Brain pericyte (primary cell): ENCODE measurements at places on chromosomes 3 and 15.

DNA sequence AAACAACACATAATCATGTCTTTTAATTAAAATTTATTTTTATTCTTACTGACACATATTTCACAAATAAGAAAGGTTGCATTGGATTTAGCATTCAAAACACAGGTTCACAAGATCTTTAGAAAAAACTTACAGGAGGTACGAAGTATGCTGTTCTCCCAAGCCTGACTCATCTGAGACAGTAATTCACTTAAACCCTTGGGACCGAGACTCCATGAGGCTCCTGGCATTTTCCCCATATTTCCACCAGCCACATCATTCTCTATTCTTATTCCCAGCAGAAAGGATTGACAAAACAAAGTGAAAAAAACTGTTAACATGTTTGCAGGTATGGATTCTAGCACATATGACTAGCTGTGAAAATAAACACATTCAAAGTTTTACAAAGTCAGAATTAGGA is 52.6 kb downstream of the CNTN3 start:
- DNase-seq: no peak

GRCh38 chr3:14227856-14228255 is 49.2 kb downstream of the LSM3 start:
- no peak for DNase-seq

DNA sequence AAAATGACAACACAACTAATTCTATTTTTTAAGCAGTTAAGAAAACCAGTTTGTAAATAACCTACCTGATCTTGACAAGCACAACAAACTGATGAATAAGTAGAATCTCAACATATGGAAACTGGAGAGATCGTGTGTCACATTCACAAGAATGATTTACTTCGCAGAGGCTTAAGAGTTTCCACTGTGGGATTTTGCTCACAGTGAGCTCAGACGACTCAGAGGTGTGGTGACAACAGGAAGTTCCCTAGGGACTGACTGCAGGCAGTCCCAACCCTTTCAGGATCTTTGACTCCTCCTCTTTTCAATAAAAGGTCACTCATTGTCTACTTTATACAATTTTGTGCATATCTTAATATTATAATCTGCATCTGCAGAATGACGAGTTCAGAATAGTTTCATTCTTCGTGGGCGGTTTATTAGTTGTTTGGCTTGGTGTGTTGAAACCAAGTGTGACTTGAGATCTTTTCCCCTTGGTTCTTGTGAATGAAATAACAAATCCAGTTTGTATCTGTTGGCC is at the start of gene LIPH:
LIPH (minus strand) TSS at position 231 of the 520 bp plus-strand sequence; CDS start at position 114, 117 bp downstream.
- no peak for DNase-seq

- no peak for DNase-seq
These were observed 1.8 kb downstream of the MAP1A start for GRCh38 chr15:43519196-43519595.

- no peak for DNase-seq
These were observed 40.1 kb downstream of the FLNB start for GRCh38 chr3:58048301-58048700.

DNA sequence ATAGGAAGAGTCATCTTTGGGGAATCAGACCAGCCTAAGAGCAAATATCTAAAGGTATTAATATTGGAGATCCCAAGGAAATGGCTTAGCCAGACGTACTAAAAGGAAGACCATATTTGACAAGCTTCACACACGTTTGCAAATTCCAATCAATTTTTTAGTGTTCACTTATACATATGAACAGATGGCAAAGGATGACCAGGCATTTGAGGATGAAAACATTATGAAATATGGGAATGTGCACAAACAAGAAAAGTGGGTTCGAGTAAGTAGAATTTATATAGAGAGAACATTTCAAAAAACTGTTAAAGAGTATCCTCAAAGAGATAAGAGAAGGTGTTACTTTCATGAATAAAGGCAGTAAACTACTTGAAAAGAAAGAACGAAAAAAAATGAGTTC is 25.9 kb upstream of the CRYBG3 start:
- DNase-seq: no peak

GRCh38 chr15:78194568-78194925 is 39.8 kb downstream of the ACSBG1 start:
- no peak for DNase-seq

- DNase-seq: no peak
These were observed 887.4 kb upstream of the EPHA6 start for GRCh38 chr3:95926904-95927501.

- DNase-seq: no peak
These were observed 167.4 kb downstream of the KLHL25 start for GRCh38 chr15:85627213-85627935.

GRCh38 chr15:75673426-75674235 is 25.9 kb downstream of the SNX33 start:
- DNase-seq: no peak

- no peak for DNase-seq
These were observed 148 bp downstream of the RBMS3 start for GRCh38 chr3:29281094-29281343.

- DNase-seq: no peak
These were observed 1.1 kb upstream of the KPNA4 start for GRCh38 chr3:160566499-160566898.

DNA sequence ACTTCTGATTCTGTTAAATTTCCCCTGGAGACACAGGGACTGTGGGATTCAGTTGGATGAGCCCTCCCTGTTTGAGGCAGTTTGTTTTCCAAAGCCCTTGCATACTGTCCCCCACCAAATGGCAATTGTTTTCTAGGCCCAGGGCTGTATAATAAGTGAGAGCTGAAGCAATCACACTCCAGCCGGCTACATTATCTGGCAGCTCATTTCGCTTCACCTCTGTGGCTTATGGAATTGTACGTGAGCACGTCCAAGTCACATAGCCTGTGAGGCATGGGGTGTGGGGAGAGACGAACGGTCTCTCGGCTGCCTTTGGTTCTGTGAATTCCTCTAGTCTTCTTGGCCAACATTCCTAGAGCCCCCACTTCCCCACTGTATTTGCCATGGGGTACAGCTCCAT is 10.7 kb downstream of the RBP2 start:
- DNase-seq: no peak

GRCh38 chr15:98667521-98668179 is 19.3 kb downstream of the IGF1R start:
- no peak for DNase-seq

GRCh38 chr3:123088387-123088786 is 21.6 kb downstream of the PDIA5 start:
- no peak for DNase-seq

GRCh38 chr3:117848606-117849005 is 1139.0 kb downstream of the TUSC7 start:
- no peak for DNase-seq

DNA sequence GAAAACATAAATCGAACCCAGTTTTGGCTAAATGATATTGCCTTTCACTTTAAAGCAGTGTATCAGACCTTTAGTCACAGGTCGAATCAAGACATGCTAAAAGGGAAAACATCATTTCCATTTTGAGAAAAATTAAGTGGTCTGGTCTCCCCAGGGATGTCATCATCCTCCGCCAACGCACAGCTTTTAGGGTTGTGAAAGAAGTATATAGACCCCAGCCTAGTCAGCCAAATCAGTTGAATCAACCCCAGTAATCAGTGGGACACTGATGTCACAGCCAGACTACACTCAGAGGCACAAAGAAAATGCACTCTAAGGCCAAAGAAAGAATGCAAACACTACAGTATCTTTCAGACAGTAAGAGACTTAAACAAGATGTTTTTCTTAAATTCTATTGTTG is 187.4 kb downstream of the ZIC4 start:
- no peak for DNase-seq

DNA sequence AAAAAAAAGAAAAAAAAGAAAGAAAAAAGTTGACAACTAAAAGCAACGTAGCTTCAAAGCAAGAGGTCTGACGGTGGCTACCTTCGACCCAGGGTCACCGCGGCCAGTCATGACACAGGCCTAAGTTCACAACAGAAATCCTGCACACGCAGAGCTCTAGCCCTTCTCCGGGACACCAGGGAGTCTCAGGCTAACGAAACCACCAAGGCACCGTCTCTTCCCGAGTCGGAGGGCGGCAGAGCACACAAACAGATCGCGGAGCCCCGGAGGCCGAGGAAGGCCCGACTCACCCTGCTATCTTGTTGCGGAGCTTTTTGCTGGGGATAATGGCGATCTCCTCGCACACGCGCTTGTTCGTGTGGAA is 584 bp downstream of the RPS17 start:
- peak; percentile 5 for DNase-seq

DNA sequence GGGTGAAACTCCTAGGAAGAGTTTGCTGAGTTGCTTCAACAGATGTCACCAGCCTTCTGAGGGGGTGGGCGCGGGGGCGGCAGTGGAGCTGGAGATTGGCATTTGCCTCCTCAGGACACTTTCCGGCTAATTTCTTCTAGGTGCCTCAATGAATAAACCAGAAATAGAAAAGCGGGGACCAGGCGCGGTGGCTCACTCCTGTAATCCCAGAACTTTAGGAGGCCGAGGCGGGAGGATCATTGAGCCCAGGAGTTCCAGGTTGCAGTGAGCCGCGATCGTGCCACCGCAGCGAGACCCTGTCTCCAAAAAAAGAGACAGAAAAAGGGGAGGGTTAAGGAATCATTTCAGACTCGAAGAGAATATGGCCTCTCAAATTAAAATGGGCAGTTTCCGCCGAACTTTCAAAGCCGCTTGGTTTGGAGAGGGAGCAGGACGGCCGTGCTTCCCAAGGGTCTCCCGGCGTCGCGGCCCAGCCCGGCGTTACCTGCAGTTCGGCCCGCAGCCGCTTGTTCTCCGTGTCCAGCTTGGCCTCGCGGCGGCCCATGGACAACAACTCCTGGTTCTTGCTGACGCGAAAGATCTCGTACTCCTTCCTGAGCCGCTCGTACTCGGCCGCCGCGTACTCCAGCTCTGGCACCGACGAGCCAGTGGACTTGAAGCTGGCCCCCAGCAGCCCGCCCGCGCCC is 587 bp downstream of the NPHP3 start:
- peak; percentile 29 for DNase-seq

DNA sequence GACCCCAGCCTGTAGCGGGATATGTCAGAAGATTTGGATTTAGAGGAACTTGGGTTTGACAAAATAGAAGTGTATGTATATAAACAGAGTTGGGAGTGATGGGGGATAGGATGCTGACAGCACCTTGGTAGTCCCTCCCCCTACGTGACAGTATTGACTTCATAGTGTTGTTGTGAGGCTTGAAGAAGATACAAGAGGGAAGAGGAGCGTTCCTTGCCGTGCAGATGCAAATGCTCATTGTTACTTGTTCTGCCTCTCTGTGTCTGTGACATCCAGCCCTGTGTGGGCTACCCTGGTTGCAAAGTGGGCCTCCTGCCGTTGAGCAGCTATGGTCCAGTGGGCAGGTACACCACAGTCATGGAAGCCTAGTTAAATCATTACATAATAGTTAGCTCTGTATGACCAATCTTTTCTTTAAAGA is 45.0 kb downstream of the SMAD3 start:
- no peak for DNase-seq

DNA sequence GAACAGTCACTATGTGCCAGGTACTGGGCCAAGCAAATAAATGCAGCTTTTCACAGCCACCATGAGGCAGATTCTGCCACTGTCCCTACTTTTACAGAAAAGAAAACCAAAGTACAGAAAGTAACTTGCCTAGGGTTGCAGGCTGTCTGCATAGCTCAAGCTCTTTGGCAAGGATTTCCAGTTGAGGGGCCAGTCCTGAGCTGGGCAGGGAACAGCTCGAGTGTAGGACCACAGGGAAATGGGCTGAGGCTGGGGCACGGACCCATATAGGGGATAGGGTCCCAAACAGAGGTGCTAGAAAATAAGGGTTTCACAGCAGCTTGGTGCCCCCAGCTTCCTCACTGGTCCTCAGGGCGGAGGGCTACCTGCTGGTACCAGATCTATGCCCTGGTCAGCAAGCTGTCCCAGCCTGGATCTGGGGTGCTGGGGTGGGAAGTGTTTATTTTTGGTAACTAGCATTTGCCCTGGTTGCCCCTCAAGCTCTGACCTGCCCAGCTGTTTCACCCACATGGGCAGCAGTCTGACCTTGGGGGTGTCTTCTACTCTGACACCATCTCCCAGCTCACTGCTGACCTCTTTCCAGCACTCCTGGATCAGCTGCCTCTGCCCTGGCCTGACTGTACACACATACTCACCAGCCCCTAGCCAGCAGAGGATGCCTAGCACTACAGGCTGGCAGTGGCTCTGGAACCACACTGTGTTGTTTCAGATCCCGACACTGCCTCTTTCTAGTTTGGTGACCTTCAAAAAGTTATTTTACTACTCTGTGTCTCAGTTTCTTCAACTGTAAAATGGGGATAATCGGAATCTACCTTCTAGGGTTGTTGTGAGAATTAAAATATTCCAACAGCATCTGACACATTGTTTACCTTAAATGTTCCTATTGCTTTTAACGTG is 16.2 kb downstream of the MRAS start:
- DNase-seq: no peak

- no peak for DNase-seq
These were observed 63.7 kb downstream of the SLC30A4 start for GRCh38 chr15:45458746-45459403.

DNA sequence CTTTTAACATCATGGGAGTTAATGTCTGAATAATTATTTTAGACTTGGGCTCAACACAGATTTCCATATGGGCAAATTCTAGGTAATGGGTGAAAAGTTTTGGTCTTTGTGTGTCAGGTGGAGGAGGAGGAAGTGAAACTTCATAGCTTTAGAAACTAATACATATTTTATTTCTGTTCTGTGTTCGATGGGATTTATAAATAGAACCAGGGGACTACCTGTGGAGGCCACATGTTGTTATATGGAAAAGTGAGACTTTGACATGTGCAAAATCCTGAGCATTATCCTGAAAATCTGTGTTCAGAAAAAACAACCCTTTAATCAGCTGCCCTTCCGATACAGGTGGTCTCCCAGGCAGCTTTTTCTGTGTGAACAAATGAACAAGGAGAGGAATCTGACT is 209.5 kb downstream of the SOX2 start:
- DNase-seq: no peak

DNA sequence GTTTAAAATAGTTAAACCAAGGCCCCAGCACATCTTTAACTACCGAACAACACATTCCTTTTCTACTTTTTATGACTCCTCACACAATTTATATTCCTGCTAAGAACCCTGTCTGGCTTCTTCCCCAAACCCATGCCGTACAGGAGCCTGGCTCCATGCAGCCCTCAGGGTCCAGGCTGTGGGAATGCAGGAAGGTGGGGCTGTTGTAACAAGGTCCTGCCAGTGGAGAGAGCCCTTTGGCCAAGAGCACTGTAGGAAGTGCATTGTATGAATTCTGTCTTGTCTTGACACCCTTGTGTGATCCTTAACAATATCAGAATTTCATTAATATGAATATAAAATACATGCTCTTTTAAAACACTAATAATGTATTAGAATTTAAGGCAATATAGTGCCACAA is 563.8 kb downstream of the TBL1XR1 start:
- DNase-seq: no peak

DNA sequence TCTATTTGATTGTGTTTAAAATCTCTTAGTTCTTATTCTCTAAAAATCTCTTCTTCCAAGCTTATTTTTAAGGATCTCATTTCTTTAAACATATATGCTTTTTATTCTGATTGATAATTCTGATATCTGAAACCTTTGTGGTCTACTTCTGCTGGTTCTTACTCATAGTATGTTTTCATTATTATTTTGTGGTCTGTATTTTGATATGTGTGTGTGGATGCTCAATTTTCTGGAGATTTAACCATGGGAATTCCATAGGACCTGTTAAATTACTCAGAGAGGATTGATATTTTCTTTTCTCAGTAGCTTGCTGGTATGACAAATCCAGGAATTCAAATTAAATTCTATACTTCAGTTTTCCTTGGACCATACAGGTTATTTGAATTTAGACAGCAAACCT is 14.7 kb upstream of the HHLA2 start:
- DNase-seq: no peak
